ENCODE measurements at places on chromosomes 1 and 21.

- no peak for DNase-seq
Observed at GRCh38 chr1:226986496-226987178, 46.5 kb downstream of the COQ8A start.

DNA sequence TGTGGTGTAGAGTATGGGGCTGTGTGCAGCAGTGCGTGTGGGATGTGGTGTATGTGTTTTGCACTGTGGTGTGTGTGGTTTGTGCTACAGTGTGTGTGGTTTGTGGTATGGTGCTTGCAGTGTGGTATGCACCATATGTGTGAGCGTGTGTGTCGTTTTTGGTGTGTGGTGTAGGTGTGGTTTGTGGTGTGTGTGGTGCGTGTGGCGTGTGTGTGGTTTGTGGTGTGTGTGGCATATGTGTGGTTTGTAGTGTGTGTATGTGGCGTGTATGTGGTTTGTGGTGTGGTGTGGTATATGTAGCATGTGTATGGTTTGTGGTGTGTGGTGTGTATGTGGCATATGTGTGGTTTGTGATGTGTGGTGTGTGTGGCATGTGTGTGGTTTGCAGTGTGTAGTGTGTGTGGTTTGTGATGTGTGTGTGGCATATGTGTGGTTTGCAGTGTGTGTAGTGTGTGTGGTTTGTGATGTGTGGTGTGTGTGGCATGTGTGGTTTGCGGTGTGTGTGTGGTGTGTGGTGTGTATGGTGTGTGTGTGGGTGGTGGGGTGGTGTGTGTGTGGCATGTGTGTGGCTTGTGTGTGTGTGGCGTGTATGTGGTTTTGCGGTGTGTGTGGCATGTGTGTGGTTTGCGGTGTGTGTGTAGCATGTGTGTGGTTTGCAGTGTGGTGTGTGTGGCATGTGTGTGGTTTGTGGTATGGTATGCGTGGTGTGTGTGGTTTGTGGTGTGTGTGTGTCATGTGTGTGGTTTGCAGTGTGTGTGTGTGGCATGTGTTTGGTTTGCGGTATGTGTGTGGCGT lies 53.5 kb upstream of the TRAPPC10 start:
- DNase-seq = no peak

DNA sequence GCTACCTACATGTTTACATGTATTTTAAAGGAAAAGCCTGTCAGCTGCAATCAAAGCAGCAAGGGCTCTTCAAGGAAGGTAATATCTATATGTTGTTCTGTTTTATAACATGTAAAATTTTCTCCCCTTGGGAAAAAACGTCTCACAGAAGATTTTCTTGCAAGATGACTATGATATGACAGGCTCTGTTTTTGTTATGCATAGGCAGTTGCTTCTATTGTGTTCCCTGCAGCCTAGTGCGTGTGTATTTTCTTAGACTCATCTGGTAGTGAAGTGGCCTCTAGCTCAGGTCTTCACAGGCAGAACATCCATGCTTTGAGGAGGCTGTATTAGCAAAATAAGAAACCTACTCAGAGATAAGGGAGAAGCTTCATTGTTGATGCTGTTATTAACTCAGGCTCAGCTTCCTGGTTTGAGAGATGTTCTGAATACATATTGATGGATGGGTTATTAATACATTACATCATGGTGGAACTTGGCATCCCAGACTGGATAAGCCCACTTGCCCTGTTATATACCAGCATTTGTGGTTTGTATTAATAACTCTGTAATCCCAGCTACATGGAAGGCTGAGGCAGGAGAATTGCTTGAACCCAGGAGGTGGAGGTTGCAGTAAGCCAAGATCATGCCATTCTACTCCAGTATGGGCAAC lies 35.8 kb downstream of the LAMC1 start:
- DNase-seq = no peak

DNA sequence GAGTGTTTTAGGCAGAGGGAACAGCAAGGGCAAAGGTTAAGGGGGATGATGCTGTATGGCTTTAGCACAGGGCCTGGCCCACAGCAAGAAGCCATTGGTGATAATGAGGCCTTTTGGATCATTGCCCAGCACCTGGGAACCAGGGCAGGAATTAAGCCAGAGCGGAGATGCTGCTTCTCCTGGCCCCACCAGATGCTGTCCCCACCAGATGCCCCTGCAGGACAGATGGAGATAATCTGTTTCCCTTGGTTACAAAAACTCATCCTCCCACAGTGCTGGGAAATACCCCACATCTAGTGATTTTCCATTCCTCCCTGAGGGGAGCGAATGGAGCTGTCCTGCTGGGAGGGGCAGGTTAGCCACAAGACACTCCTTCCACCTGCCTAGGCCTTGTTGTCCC lies 18.8 kb downstream of the OPRD1 start:
- DNase-seq = no peak

DNA sequence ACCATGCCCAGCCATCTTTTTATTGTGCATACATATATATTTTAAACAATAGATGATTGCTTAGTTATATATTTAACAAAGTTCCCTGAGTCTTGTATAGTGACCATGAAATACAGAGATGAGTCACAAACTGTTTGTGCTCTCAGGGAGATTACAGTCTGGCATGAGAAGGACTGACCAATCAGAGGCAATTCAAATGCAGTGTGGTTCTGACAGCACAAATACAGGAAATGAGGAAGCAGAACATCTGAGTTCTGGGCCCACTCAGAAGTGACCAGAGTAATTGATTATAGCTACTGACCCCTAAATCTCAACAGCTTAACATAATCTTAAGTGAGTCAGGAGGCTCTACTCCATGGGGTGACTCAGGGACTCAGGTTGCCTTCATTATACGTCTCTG lies 534.5 kb downstream of the OMA1 start:
- DNase-seq = no peak

- DNase-seq = no peak
Observed at GRCh38 chr1:157196245-157196543, 58.0 kb upstream of the ETV3 start.

- DNase-seq = no peak
Observed at GRCh38 chr1:66041654-66042053, 249.0 kb downstream of the PDE4B start.

GRCh38 chr1:33361532-33362235 lies 40.8 kb upstream of the A3GALT2 start:
- DNase-seq = no peak

GRCh38 chr1:218254296-218254946 lies 30.7 kb upstream of the RRP15 start:
- DNase-seq = peak; percentile 3

GRCh38 chr1:2506901-2507565 lies 19.4 kb downstream of the PANK4 start:
- DNase-seq = no peak

GRCh38 chr1:43942411-43942810 lies 4.3 kb upstream of the IPO13 start:
- DNase-seq = no peak

- no peak for DNase-seq
Observed at GRCh38 chr1:42272920-42273319, 62.1 kb downstream of the FOXJ3 start.

- DNase-seq = no peak
Observed at GRCh38 chr21:45461369-45461750, 56.4 kb downstream of the COL18A1 start.

DNA sequence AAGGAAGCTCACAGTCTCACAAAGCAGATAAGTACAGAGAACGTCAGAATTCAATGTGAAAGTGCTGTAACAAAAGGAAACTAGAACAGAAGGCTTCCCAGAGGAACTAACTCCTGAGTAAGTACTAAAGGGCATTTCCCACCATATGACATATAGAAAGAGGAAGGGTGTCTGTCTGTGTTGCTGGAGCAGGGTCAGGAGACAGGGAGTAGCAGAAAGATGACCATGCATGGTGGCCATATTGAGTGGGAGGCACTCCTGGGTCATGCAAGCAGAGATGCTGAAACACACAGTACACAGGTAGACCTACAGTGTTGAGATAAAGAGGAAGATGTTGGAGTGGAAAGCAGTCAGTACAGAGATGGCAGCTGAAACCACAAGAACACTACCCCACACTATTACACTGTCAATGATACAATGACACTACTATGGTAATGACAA lies 47.3 kb downstream of the SLC25A24 start:
- no peak for DNase-seq

DNA sequence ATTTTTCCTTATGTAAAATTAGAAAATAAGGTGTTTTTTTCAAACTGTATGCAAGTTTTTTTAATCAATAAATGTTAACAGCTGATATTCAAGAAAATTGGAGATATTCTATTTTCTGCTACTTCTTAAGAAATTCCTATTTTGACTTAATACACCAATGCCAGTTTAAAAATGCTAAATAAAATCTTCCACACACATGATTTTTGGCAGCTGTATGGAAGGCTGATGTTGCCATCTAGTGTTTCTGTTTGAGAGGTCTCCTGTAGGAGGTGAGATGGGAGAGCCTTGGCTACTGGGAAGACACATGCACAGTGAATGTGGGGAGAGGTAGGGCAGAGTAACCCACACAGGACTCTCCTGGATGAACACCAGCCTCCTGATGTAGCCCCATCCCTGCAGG lies 29.2 kb upstream of the OR2B11 start:
- DNase-seq = peak; percentile 3

DNA sequence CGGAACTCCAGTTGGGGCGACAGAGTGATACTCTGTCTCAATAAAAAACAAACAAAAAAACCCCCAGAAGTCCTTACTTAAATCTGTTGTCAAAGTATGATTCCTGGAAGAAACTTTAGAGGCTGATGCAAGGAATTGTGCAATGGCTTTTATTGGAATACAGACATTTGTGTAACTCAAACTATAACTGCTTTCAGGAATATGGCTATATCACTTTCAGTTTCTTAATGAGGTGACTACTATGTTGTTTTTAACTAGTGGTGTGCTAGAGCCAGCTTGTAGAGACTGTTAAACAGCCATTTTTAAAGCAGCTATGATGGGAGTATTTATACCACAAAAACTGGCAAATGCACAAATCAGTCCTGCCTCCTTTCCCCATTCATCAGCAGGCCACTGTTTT lies 22.7 kb upstream of the DNAJC28 start:
- DNase-seq = no peak

DNA sequence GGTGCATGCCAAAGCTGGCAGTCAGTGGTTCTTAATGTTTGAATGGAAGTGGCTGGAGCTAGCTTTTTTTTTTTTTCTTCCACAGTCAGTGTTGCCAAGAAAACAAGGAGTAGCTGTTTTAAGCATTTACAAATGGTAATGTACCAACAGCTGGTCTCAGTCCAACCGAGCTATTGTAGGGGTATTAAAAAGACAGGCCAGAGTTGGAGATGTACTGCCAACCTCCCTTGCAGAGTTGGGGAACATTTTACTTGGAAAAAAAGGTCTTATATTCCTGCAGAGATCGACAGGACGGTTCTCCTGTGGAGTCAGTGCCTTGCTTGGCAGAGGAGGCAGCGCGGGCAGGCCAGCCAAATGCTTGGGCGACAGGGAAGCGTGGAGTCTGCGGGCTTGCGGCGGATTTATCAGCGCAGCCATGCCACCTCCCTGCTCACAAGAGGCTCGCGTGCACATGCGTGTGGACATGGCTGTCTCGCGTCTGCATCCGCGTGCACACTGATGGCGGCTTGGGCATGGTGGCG lies 338.1 kb downstream of the RPS6KC1 start:
- no peak for DNase-seq

- peak; percentile 34 for DNase-seq
Observed at GRCh38 chr1:153546796-153547559, 1.4 kb upstream of the S100A4 start.

DNA sequence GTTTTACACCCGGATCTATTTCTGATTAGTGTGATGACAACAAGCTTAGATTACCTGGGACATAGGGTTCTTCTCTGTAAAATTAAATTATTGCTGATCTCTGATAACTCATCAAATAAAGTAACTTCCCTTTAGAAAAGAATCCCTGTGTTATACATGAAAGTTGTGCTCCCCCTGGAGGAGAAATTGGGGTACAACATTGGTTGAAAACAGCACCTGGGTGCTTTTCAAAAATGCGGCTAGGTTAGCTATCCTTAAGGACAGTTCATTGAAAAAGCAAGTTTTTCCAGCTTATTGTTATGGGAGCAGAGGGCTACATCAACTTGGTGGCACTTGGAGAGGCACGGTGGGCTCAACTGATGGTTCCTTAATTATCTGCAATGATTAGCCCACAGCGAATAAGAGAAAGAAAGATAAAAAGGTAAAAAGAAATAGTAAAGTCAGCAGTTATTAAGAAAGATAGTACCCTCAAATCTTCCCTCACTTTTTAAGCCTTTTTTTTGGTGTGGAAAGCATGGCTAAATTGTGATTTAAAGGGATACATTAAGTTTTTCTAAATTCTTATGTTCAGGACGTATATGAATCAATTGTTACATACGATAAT lies 97.8 kb downstream of the FMN2 start:
- DNase-seq = peak; percentile 50

DNA sequence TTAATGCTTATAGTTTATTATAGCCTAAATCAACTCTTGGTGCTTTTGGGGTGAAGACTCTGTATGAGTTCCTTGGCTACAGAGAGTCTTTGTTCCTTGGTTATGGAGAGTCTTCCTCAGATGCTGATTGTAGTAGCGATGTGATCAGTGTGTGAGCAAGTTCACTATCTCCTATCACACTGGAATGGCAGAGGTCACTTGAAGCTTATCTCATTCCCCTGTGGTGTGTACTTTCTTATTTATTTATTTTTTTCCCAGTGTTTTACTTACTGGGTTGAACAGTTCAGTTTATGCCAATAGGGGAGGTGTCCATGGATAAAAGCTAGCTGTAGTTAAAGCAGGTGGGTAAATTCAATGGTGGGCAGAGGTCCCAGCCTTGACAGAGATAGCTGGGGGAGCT lies 20.1 kb upstream of the MAB21L3 start:
- DNase-seq = no peak

- no peak for DNase-seq
Observed at GRCh38 chr1:232084584-232085223, 458.1 kb downstream of the DISC1 start.

DNA sequence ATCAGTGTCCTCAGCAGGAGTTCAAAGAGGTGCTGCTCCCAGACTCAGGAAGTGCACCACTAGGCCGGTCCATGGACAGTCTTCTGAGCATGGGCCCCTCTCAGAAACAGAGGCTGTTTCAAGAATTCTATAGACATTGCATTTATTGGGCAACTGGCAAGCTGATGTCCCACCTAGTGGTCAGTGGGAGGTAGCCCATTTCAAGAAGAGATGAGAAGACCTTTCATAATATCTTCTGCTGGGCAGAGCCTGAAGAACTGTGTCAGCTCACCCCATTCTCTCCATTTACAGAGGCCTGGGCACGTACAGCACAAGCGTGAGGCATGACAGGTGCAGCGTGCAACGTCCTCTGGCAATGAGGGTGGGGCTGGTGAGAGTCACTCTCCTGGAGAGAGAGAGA lies 216.0 kb downstream of the DYRK1A start:
- peak; percentile 69 for DNase-seq
